Activated T-cell treated with anti-CD3 and anti-CD28 coated beads for 24 hours (primary cell): ENCODE measurements at places on chromosomes 2 and 18.

- no peak for DNase-seq
Measured at GRCh38 chr18:31603315-31603714, 11.6 kb downstream of the TTR start.

- no peak for DNase-seq
Measured at GRCh38 chr18:11741505-11742145, 52.6 kb downstream of the GNAL start.

- no peak for DNase-seq
Measured at GRCh38 chr2:164260506-164260905, 360.8 kb downstream of the GRB14 start.

- no peak for DNase-seq
Measured at GRCh38 chr2:215503381-215503780, 67.5 kb upstream of the FN1 start.

DNA sequence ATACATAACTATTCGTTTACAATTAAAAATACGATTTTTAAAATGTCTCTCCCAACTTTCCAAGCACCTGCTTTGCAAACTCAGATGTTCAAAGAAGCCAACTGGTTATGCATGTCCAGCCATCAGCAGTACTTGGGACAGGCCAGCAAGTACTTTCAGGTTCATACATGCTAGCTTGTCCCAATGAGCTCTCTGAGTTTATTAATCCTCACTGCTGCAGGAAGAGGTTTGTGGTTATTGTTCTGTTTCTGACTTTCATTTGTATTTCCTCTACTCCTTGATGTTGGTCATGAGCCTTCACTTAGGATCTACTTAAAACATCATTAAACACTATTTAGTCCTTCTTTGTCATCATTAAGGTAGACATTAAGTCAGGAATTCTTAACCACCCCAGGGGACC lies 374.1 kb downstream of the LRATD1 start:
- DNase-seq = no peak

DNA sequence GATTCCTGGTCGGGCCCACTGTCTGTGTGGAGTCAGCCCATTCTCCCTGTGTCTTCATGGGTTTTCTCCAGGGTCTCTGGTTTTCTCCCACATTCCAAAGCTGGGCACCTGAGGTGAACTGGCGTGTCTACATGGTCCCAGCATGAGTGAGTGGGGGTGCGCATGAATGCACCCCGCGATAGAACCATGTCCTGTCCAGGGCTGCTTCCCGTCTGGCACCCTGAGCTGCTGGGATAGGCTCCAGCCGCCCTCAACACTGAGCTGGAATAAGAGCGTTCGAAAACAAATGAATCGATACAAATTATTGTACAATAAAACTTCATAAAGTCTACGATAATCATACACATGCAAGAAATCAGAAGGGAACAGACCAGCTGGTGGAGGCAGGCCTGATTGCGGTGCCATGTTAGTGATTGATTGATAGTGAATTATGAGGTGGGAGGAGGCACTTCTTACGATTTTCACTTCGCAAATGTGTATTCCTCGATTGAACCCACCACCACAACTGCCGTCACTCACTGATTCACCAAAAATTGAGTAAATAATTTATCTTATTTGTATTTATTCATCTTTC lies 186.6 kb downstream of the MGAT5 start:
- no peak for DNase-seq

GRCh38 chr2:191682126-191682525 lies 4.2 kb downstream of the NABP1 start:
- DNase-seq = no peak

- no peak for DNase-seq
Measured at GRCh38 chr18:26225022-26225693, 1.1 kb upstream of the TAF4B start.

DNA sequence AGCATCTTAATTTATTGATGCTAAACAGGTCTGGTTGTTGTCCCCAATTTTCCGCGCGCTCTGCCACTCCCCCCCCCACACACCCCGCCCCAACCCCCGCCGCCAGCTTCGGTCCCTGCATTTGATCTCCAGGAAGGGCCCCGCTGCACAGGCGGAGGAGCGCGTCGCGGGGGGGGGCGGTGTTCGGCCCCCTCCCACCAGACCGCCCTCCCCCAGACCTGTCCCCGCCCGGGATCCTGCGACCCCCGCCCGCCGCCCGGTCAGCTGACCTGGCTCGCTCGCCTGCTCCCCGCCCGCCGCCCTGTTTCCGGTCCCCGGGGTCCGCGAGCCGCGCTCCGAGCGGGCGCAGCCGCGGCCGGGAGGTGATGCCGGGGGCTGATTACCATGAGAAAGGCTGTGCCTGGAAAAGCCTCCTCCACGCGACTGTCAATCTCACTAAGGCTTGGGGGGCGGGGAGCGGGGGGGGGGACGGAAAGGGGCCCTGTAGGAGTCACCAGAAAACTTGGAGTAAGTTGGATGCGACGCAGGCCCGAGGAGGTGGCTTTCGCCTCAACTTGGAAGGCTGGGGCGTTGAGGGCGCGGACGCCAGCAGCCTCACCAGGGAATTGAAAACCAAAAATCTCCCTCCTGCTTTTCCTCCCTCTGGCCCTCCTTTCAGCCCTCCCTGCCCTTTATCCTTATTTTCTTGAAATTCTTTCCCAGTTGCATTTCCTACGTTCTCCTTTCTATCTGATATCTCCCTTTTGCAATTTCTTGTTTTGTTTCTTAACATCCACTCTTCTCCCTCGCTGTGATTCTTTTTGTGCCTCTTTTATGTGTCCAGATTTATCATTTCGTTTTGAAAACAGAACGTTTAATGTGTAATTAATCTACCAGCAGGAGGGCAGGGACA lies 4.4 kb upstream of the ZEB2 start:
- no peak for DNase-seq

DNA sequence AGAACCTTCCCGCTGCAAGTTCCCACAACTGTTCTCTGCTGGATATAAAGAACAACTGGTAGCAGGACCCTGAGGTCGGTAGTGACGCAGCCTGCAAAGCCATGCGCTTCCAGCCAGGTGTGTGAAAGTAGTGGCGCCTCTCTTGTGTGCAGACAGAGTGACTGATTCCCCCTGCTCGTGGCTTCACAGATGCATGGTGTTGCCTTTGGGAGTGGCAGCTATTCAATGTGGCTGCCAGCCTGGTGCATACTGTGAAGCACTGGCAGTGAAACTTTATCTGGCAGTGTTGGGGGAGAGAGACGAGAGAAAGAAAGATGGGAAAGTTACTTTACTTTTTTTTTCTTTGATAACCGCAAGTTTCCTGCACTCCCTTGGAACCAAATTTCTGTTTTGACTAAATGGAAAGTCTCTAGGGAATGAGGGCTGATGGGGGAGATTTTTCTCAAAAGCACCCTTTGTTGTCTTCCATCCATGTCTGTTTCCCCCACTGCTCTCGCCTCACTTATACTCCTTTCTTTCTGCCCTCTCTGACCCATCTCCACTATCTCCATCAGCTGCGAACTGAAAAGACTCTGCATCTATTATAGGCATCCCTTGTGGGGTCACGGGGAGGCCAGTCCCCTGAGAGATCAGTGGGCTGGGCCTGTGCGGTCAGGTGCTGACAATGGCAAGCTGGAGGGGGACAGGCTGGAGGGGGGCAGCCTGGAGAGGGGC lies 90.0 kb upstream of the TNP1 start:
- no peak for DNase-seq

GRCh38 chr2:31131871-31132270 lies 6.4 kb downstream of the GALNT14 start:
- DNase-seq = no peak

DNA sequence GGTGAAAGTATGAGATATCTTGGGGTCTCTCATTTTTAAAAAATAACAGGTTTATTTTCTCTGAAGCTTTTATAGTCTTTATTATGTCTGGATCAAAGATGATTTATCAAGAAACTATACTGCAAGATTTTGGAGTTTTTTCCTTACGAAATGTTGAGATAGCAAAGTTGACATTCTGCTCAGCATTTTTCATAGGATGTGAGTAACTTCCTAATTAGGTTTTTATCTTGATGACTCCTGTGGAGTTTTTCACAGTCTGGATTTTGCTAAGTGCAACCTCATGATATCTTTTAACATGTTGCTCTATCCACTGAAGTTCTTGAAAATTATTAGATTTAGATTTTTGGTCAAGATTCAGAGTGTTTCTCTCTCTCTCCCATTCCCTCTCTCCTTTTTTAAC lies 17.8 kb downstream of the TCF7L1 start:
- no peak for DNase-seq

- no peak for DNase-seq
Measured at GRCh38 chr18:68997845-68998244, 200.0 kb downstream of the CCDC102B start.

- no peak for DNase-seq
Measured at GRCh38 chr2:160989778-160990177, 170.4 kb upstream of the TANK start.

- DNase-seq = no peak
Measured at GRCh38 chr2:97739020-97739892, 25.9 kb downstream of the ZAP70 start.

DNA sequence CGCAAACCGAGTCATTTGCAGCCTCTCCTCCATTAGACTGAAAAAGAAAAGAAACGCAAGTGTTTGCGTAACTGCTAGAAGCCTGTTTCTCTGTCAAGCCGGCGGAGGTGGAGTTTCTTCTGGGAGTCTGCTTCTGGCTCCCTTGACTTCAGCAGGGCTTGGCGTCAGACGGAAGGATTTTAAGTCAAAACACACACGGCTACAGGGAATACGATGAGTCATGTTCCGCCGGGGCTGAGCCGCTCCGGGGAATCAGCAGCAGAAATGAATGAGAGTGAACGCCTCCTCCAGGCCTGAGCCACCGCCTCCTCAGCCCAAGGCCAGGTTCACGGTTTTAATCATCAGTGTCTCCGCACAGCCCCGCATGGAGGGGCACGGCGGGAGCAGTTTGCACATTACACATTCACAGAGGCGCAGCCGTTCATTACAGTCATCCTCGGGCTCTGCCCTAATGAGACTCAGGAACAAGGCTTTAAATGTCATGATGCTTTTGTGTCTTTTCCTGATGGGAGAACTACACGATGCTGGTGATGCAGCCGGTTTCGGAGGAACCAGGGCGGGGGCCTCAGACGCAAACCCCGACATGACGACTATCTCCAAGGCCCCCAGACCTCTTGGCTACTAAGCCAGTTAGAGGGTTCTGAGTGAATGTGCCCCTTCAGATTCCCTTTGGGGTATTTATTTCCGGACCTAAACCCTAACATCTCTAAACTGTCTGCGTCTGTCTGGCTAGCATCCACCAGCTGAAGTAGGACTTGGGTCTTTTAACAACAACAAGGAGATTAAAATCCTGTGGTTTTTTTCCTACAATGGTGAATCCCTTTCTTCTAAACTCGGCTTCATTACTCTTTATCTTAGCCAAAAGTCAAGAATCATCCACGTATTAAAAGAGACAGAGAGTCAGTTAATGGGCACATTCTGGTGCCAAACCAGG lies 11.1 kb upstream of the SCG2 start:
- no peak for DNase-seq

DNA sequence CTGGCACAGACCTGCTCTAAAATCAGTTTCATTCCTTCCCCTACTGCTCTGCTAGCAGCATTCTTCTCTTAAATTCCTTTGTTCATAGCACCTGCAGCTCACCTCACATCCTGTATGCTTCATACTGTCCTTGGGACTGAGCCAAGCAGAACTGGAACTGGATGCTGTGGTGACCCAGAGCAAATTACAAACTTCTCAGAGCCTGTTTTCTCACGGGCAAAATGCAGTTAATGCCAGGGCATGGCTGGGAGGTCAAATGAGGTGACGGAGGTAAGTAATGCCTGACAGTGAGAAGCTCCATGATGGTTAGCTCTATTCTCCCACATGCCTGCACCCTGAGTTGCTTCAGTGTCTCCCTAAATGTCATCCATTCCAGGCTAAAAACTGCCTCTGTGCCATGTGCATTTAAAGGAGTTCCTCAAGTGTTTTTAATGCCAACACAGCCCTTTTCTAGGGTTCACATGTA lies 29.7 kb downstream of the C2orf42 start:
- no peak for DNase-seq

GRCh38 chr18:64245126-64245861 lies 96.4 kb upstream of the LINC00305 start:
- no peak for DNase-seq

- DNase-seq = no peak
Measured at GRCh38 chr2:215461836-215462532, 26.1 kb upstream of the FN1 start.

DNA sequence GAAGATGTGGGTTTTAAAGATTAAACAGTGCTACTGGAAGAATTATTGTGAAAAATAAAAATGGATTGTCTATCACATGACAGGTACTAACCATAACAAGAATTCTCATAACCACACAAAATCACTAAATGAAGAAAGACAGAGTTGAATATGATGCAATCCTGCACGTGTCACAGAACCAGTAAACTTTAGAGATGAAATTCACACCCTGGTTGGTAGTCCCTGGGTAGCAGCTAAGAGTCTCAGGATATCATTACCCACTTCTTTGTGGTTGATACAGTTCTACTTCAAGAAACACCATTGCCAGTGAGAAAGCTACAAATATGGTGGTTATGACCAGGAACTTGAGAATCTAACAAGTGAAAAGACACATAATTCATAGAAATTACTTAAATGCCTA lies 450.2 kb downstream of the ERBB4 start:
- no peak for DNase-seq

DNA sequence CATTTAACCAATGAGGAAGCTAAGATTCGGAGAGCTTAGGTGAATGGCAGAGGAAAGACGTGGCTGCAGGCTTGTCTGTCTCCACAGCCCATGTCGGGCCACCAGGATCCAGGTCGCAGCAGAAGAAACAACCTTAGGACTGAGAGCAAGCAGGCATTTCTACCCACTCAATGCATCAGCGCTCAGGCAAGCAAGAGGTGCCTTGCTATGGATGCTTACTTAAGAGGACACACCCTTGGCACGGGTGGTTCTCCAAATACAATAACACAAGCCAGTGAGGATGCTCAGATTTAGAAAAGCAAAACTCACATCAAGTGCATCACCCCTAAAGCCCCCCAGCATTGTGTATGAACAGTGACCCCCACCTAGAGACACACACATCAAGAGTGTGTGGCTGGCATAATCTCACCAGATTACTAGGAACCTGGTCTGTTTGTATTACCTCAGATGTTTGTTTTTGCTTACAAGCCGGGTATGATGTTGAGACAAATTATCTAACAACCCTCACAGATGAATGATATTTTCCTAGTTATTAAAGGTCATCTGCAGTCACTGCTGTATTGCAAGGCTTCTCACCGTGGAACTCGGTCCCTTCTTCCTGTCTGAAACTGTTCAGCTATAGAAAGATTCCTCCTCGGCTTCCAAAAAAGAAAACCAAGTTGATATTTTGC lies 34.2 kb upstream of the NPAS2 start:
- DNase-seq = no peak

DNA sequence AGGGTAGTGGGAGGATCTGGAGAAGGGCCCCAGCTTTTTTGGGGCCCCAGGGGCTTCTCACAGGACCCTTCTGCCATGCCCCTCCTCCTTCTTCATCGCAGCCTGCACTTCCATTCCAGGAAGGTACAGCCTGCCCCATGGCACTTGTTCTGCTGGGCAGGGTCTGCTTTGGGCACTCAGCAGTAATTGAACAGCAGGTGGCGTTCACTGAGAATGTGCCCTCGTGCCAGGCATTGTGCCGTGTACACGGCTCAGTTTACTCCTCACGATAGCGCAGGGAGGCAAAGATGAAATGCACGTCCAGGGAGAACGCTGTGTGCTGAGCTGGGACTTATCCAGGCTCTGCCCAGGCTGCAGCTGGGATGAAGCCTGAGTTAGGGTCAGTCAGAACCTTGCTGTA lies 54.8 kb upstream of the ASB18 start:
- DNase-seq = no peak
